ENCODE measurements at places on chromosomes 5 and 9.

GRCh38 chr9:70411121-70411929 lies 3.1 kb downstream of the KLF9 start:
- no peak for DNase-seq

DNA sequence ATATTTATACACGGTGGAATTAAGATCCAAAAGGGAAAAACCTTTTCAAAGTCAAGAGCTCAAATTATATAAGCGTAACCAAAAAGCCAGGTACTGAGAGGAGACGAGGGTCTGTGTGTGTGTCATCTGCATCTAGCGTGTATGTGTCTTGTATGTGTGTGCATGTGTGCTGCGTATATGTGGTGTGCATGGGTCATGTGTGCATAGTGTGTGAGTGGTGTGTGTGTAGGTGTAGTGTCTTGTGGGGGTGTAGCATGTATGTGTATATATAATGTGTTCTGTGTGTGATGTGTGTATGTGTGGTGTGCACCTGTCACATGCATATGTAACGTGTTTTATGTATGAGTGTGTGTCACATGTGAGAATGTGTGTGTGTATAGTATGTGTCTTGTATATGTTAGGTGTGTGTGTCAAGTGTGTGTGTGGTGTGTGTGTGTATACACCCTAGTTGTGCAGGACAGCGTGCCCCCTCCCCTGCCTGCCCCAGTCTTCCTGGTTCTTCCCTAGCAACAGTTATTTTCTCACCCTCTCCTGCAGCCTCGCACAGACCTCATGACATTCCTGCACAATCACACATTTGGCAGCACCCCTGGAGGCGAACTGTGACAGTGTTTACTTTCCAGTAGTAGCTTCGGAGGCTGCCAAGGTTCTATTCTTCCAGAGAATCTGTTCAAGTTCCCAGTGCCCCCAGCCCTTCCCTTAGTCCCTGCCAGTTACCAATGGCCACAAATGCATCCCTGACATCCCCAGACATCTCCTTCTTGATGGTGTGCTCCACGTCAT lies 27.1 kb upstream of the TNIP1 start:
- no peak for DNase-seq

DNA sequence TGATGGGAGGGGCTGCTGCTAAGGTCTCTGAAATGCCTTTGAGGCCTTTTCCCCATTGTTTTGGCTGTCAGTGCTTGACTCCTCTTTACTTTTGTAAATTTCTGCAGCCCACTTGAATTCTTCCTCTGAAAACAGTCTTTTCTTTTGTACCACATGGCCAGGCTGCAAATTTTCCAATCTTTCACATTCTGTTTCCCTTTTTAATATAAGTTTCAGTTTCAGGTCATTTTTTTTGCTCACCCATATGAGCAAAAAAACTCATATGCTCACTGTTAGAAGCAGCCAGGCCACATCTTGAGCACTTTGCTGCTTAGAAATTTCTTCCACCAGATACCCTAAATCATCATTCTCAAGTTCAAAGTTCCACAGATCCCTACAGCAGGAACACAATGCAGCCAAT lies 234.6 kb upstream of the ADRA1B start:
- DNase-seq: no peak

DNA sequence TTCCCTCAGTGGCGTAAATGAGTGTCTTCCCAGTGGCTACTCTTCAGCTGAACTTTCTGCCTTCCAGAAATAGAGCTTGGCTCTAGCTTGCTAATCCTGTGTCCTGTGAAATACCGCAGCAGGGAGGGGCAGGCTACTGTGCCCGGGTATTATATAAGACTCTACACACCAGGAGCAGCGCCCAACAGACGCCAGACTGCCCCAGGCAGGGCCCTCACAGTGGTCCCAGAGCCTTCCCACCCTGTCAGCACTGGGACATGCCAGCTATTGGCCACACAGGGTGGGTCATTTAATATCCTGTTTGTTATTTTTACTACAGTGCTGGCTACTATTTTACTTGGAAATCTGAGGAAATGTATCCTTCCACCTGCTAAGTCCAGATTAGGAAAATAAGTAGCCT lies 121.0 kb downstream of the FEM1C start:
- no peak for DNase-seq

DNA sequence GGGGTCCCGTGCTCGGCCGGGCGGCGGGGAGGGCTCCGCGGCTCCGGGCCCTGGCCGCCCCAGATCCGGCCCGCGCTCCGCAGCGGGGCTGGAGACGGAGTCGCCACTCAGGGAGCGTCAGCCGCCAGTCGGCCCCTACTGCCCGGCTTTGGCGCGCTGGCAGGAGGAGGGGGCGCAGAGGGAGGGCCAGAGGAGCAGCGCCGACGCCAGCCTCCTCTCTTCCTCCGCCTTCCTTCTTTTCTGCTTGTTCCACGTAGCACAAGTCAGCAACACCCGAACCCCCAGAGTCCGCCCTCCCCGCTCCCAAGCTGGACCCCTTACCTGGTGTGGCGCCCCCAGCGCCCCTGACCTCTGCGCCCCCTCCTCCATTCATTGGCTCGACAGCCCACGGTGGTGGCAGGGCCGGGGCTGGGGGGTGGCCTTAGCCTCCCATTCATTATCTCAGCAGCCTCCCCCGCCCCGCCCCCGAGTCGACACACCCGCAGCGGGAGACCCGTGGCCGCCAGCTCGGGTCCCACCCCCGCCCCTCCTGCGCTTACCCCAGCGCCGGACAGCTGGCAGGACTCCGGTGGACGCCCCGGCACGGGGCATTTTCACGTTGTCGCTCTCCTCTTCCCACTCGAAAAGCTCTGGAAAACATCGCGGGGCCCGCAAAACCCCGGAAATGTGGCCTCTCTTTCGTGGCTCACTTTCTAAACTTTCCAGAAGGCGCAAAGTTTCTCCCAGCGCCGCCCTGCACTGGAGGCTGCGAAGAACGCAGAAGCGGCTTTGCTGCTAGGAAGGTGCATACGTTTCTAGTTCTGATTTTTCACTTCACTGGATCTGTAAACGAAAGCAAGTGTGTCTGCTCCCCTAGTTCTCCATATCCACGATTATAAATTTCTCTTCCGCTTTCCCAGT lies at the start of gene LPAR1:
Gene LPAR1, minus strand, starts transcription at position 140 of the 900 bp plus-strand sequence. CDS start 66,353 bp downstream, outside the sequence.
- DNase-seq: no peak

DNA sequence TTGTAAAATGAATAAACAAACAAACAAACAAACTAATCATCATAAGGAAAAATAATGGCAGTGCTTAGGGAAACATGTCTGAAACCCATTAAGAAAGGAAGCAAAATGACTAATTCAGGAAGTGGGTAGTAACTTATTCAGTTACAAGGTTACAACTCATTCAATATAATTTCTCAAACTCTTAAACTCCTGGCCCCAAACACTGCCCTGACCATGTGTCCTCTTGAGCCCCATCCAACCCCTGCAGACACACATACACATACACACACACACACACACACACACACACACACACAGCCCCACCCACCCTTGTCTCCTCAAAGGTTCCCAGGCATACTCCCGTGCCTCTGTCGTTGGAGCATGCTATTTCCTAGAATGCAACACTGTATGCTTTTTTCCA lies 193.9 kb downstream of the SEC61B start:
- no peak for DNase-seq

- no peak for DNase-seq
Measured at GRCh38 chr9:105047742-105048041, 119.7 kb upstream of the ABCA1 start.

DNA sequence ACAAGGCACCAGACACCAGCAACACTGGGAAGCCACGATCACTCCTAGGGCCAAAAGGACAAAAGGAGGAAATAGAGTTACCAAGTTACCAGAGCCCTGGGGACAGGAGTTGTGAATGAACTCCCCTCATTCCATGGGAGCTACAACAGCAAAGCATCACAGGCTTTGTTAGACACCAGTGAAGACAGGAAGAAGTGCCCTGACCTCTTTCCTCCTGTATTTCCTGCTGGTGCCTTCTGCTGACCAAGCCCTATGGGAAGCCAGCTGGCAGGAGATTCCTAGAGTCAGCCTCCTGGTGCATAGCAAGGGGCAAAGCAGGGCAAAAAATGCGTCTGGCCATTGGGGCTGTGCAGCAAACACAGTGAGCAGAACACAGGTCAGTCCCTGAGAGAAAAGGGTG lies 374.7 kb downstream of the ZSWIM6 start:
- no peak for DNase-seq
